Activated T-cell treated with anti-CD3 and anti-CD28 coated beads, Interleukin-2, amount 50 U/mL, for 48 hours (primary cell): ENCODE measurements at places on chromosomes 11 and 22.
A peak's percentile ranks its signal among the peaks of the same experiment; 100 is the strongest.

- no peak for DNase-seq
These were observed 34.5 kb downstream of the SFI1 start for GRCh38 chr22:31530823-31531195.

- DNase-seq = no peak
These were observed 543.9 kb downstream of the OPCML start for GRCh38 chr11:132988411-132988810.

DNA sequence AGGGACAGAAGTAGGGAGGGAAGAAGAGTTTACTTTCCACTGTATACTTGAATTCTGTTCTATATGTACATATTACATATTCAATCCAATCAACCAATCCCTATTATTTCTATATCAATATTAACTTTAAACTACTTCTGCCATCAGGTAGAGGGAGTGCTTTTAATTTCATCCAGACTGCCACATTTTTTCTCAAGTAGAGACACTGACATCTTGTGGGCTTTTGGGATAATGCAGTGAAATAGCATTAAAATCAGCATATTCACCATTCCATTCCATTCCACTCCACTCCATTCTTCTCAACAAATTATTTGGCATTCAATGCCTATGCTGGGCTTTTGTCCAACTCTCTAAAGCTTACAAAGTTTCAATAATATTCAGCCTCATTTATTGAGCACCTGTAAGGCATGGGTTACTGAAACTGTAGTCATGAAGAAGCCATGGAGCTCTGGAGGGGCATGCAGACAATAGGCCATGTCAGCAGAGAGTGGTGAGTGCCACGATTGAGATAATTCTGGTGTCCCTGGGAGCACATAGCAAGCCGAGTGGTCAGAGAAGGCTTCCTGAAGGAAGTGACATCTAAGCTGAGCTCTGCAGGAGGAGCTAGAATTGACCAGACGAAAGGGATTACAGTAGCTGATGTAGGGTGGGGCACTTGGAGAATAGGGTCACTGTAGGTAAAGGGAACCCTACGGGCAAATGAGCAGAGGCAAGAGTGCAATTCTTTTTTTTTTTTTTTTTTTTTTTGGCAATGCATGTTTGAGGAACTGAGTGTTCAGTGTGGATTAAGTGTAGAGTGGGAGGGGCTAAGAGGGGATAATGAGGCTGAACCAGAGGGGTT lies 12.8 kb upstream of the CLPB start:
- no peak for DNase-seq

GRCh38 chr11:33585586-33586209 lies 114.9 kb downstream of the C11orf91 start:
- DNase-seq = no peak

DNA sequence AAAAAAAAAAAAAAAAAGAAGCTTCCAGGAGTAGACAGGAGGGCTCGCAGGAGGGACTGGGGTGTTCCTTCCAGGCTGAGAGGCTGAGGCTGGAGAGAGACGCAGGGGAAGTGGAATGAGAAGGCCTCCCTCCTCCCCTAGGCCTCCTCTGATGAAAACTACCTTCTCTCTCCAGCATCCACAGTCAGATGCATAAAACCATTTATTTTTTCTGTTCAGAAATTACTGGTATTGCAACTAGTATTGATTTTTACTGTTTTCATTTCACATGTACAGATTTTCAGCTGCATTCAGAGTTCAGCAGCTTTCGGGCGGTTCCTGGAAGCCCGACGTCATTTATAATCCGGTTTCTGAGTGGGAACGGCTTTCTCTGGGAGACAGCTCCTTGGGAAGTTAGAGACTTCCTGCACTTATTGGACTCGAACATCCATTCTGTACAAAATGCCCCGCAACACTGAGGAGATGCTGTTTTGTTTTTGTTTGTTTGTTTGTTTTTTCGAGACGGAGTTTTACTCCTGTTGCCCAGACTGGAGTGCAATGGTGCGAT lies 6.9 kb upstream of the NFAM1 start:
- DNase-seq = no peak

- no peak for DNase-seq
These were observed 429.0 kb downstream of the BRD1 start for GRCh38 chr22:49398646-49399045.

DNA sequence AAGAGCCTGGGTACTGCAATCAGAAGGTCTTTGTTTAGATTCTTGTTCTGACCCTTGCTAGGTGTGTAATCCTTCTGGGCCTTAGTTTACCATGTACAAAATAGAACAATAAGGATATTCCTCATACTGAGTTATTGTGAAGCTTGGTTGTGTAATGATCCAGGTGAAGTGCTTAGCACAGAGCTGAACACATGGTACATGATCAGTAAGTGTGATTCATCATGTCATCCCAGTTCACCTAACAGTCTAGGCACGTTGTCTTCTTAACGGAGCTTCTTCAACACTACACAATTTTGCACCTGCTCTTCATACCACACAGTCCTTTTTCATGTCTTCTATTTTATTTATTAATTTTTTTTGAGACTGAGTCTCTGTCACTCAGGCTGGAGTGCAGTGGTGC lies 234.3 kb upstream of the TENM4 start:
- no peak for DNase-seq

- DNase-seq = no peak
These were observed 946.0 kb downstream of the FAM181B start for GRCh38 chr11:81787584-81788049.

GRCh38 chr22:46764779-46765485 lies 2.5 kb downstream of the TBC1D22A start:
- no peak for DNase-seq

GRCh38 chr11:115462004-115462541 lies 42.1 kb downstream of the CADM1 start:
- no peak for DNase-seq

- DNase-seq = no peak
These were observed 48.9 kb upstream of the TBCEL start for GRCh38 chr11:120974965-120975364.

DNA sequence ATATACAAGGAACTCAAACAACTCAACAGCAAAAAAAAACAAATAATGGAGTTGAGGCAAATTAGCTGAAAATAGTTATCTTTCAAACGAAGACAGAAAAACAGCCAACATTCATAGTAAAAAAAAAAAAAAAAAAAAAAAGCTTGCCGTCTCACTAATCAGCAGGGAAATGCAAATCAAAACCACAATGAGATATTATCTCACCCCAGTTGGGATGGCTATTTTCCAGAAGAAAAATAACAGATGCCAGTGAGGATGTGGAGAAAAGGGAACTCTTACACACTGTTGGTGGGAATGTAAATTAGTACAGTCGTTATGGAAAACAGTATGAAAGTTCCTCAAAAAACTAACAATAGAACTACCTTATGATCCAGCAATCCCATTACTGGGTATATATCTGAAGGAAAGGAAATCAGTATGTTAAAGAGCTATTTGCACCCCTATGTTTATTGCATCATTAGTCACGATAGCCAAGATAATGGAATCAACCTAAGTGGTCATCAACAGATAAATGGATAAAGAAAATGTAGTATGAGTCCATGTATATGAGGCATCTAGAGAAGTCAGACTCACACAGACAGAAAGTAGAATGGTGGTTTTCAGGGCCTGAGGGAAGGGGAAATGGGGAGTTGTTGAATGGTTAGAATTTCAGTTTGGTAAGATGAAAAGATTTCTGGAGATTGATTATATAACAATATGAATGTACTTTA lies 56.0 kb downstream of the USP35 start:
- DNase-seq = no peak

DNA sequence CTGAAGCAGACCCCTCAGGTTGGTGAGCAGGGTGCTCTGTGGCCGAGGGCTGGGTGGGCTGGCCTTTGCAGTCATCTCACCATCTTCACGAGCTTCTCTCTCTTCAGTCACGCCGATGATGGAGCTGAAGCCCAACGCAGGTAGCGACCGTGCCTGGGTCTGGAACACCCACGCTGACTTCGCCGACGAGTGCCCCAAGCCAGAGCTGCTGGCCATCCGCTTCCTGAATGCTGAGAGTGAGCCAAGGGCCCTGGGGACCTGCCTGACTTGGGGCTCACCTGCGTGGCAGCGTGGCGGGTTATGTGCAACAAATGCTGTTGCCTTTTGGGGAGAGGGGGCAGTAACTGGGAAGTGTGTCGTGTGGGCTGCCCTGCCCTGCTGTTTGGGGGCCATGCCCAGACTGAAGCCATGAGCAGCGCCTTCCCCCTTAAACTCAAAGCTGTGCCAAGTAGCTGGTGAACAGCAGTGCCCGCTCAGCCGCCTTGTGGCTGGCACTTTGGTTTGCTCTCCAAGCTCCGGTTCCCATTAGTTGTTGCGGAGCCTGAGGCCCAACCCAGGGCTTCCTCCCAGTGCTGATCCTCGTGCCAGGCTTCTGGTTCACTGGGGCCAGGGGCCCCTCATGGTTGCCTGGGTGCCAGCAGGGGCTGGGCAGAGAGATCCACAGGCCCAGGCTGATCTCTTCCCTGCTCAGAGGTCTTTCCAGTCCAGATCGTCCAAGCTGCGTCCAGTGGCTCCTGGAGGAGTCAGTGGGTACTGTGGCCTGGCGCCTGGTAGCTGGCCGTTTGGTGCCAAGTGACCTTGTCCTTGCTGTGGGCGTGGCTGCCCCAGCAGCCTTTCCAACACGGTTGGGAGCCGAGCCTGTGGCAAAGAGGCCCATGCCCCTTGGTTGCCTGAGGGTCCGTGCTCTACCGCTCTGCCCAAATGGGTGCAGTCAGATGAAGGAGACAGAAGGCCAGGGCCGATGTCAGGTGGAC lies 6.1 kb upstream of the ZDHHC8 start:
- no peak for DNase-seq

- no peak for DNase-seq
These were observed 36.1 kb downstream of the CCDC90B start for GRCh38 chr11:83249972-83250593.

- DNase-seq = no peak
These were observed 852.6 kb downstream of the TBC1D22A start for GRCh38 chr22:47615051-47615450.

- no peak for DNase-seq
These were observed 5.0 kb upstream of the LMO2 start for GRCh38 chr11:33896911-33897310.

DNA sequence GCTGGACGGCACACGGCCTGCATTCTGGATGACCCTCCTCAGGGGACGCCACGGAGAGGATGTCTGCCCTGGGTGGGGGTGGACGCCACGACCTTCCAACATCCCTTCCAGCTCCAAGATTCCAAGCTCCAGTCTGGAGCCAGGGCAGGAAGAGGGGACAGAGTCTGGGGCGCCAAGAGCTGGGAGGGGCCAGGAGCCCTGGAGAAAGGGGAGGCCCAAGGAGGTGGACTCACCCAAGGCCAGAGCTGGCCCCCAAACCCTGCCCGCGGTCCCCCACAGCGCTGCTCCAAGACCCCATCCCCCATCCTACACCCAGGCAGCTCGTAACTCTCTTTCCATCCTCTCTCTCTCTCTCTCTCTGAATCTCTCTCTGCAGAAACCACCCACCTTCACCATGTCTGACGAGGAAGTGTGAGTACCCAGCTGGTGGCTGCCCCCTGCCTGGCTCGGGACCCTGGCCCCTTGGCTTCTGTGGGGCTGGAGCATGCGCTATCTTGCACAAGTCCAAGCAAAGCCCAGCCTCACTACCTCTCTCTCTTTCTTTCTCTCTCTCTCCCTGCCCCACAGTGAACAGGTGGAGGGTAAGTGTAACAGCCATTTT lies 3.1 kb downstream of the TNNT3 start:
- DNase-seq = peak; percentile 17

- no peak for DNase-seq
These were observed 790.8 kb downstream of the DLG2 start for GRCh38 chr11:84836371-84836770.

DNA sequence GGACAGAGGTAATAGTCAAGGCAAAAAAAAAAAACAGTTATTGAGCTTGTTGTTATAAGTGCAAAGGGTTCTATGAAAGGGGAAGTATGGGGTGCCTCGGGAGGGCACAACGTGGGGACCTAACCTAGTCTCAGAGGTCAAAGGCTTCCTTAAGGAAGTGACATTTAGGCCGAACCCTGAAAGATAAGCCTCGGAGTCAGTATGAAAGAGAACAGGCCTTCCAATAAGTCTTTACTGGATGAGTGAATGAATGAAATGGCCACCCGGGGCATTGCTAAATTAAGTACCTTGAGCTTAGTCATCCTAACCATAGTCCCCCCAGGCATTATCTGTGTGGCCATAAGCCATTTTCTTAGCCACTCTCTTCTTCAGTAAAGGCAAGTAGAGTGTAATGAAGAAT lies 19.7 kb downstream of the FLI1 start:
- DNase-seq = no peak

- DNase-seq = no peak
These were observed 40.1 kb downstream of the TRIM66 start for GRCh38 chr11:8642196-8642841.

GRCh38 chr11:26847459-26847858 lies 125.6 kb upstream of the SLC5A12 start:
- DNase-seq = no peak

GRCh38 chr11:65862941-65863888 lies 3.0 kb downstream of the MUS81 start:
- peak; percentile 17 for DNase-seq

DNA sequence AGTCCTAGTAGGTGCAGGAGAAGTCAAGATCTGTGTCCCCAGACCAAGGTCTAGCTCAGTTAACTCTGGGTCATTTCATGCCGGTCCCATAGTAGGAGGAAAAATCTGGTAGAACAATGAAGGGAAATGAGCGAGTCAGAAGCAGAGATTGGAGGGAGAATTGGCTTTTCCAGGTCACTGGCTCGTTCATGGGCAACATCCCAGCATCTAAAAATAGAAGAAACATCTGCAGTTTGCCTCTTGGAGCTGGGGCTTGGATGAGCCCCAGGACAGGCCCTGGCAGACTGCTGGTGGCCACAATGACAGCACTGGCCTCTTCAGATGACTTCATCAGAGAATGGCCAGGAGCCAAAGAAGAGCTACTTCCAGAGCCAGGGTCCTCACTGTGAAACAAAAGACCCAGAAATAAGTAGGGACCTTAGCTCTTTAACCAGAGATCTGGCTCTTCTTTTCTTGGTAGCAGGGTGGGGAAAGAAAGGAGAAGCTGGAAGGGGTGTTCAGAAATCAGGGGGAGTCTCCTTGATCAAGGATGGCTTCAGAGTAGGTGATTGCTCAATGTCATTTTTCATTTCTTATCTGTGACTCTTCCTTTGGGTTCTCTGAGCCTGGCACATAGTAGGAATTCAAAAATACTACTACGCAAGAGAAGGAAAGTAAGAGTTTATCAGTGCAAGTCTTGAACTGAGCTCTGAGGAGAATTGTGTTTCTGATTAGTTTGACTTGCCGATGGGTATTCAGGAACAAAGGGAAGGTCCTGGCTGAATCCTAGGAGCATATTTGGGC lies 102.6 kb downstream of the TMPRSS5 start:
- no peak for DNase-seq

GRCh38 chr11:132655187-132655855 lies 877.0 kb downstream of the OPCML start:
- no peak for DNase-seq
